ENCODE measurements at places on chromosomes 11 and 22.

- no peak for DNase-seq
These were observed 134.7 kb downstream of the TTC17 start for GRCh38 chr11:43493431-43493830.

DNA sequence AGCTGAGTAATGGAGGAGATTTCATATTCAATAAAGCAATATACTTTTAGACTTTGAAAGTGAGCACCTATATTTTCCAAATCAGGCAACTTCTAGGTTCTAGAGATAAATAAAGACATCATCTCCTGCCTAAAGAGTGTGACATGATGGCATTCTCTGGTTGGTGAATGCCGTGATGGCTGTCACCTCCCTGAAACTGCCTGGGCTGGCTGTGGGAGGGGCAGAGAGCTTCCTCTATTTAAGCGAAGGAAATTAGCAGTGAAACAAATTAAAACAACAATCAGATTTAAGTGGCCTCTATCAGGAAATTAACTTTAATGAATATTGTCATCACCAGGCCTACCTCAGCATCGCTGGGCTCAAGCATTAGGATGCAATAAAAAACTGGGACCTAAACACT is 113.9 kb downstream of the ARL14EP start:
- DNase-seq: no peak

- DNase-seq: no peak
These were observed 116.9 kb downstream of the SOX6 start for GRCh38 chr11:16239141-16240105.

DNA sequence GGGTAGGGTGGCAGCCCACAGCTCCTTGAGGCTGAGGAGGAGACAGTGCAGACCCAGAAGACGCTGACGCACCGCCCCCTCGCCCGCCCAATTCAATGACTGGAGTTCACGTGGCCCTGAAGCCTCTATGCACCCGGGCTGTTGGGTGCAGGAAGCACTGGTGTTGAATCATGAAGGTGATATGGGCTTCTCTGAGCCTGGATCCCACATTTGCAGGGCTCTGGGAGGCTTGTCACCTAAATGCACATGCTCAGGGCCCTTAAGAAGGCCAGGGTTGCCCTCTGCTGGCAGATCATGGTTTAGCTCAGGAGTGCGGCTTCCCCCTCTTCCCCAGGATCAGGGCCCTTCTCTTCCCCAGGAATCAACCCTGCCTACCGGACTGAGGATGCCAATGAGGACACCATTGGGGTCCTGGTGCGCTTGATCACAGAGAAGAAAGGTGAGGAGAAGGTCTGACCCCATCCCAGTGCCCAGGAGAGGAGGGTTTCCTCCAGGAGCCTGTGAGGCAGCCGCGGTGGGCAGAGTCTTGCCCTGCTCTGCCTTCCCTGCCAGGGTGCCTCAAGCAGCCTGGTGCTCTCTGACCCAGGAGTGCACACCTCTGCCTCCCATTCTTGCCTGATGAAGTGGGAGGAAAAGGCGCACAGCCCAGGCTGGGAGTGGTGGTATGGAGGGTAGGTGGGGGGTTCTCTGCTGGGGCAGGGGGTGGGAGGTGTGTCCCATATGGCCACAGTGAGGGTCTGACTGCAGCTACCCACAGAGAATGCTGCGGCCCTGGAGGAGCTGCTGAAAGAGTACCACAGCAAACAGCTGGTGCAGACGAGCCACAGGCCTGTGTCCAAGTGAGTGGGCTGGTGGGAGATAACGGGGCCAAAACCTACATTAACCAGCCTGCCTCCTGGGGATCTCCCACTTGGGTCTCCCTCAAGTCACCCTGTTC is 17.5 kb downstream of the RELT start:
- DNase-seq: peak; percentile 73

DNA sequence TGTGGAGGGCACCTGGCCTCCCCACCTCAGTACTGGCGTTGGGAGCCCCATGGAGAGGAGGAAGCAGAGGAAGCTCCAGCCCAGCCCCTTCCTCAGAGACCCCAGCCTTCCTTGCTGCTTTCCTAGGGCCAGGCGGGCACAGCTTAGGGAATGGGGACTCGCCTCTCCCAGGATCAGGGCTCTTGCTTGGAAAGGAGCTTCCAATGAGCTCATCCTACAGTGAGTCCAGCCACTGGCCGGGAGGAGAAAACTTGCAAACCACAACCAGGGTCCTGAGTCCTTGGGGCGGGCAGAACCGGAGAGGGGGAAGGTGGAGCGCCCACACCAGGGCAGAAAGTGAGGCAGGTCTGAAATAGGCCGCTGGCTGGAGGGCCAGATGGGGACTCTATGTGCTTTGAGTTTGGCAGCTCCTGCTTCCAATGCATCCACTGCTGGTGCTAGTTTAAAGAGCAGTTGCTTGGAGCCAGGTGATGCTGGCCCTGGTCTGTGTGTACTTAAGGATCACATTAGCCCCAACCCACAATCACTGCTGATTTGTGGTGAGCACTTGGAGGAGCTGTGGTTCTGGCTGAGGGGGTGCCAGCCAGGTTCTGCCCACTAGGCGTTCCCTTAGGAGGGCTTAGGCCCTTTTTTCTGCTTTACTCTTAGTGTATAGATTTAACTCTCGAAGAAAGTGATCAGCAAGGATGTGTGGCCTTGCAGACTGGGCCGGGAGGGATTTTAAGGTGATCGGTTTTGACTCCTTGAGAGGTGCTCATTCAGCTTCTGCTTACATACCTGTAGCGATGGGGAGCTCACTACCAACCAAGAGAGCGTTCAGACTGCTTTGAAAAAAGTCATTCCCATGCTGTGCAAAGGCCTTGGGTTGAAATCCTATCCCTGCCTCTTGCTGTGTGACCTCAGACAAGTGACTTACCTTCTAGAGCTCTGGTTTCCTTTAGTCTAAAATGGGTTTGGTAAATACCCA is 81.9 kb downstream of the TP53I11 start:
- no peak for DNase-seq

- DNase-seq: no peak
These were observed 71.1 kb downstream of the RPUSD4 start for GRCh38 chr11:126140201-126140925.

- DNase-seq: no peak
These were observed 17.9 kb upstream of the FBLN1 start for GRCh38 chr22:45484742-45485141.

DNA sequence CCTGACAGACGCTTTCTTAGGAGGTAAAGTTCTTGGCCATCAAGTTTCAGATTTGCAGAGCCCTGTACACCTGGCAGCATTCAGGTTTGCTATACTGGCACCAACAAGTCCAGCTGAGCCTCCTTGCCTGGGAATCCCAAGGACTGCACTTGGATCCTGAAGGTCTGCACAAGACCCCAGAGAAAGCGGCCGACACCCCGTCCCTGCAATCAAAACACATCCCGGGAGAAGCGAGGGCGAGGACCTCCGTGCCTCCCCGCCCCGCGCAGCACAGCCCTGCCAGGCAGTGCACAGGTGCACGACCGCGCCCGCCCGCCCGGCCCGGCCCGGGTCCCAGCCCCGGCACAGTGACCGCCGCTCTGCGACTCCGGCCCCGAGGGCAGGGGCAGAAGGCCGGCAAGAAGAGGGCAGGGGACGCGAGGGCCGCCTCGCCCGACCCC is 559 bp downstream of the MRTFA start:
- no peak for DNase-seq

DNA sequence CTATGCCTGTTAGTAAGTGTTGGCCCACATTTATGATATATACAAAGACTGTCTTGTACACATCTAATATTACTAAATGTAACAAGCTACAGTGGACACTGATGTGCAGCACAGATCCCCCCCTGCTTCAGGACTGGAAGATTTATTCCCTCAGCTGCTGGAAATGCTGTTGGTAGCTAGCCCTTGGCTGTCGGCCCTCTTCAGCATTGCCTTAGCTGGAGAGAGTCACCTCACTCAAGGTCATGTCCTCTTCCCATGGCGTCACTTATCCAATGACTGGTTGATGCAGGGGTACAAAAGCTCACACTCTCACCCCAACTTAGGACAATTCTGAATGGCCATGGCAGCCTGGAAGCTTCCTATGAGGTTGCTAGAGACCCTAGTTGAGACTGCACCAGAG is 312.7 kb downstream of the SOX6 start:
- DNase-seq: no peak

- no peak for DNase-seq
These were observed 750.2 kb downstream of the OPCML start for GRCh38 chr11:132782102-132782501.

Measured in fibroblast of lung (primary cell).